NCI-H1105 treated with DMSO at 0.1 percent for 48 hours (cell line): ENCODE measurements at places on chromosomes 13 and 19.

DNA sequence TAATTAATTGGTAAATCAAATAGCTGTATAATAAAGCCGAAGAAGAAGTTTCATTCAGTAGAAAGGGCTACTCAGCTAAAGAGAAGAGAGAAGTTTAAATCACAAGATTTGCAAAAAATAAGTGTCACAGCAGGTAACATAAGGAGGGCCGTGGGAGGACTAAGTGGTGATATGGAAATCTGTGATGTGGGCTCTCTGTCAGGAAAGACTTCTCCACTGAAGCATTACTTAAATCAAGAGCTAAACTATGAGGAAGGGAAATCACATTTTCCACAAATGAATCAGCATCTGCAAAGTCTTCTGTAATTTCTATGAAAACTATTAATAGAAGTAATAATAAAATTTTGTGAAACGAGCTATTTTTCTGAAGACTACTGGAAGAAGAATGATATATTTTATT, 153.8 kb downstream of the PCDH9 start:
- DNase-seq: no peak

GRCh38 chr19:11425719-11426457, 6.8 kb upstream of the RGL3 start:
- no peak for DNase-seq

- DNase-seq: no peak
These were observed 5.9 kb upstream of the GDF15 start for GRCh38 chr19:18379803-18380747.

GRCh38 chr13:103187721-103188156, 121.5 kb upstream of the SLC10A2 start:
- no peak for DNase-seq

- DNase-seq: no peak
These were observed 4.3 kb upstream of the RAP2A start for GRCh38 chr13:97429681-97430081.

DNA sequence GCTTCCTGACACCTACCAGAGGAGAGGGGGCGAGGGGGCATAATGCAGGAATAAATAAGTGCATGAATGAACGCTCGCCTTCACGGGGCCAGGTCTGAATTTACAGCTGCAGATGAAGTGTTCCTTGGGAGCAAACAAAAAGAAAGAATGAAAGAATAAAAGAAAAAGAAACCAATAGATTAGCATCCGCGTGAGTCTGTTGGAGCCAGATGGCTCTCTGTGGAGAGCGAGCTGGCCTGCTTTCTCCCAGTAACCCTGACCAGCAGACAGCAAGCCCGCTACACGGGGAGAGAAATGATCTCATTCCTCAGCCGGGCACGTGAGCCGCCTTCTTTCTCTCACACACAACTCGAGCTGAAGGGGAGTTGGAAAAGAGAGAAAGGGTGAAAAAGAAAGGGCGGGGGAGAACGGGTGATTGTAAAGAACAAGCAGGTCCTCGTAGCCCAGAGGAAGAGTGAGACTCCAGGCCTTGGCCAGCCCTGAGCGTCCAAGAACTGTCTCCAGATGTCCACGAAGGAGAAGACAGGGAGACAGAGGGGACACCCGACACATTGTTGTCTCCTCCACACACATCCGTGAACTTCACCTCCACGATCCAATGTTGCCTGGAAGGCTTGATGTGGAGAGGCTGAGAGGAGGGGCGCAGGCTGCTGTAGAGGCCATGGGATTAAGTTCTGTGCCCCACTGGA, 81.4 kb downstream of the RNASEH2B start:
- DNase-seq: no peak

DNA sequence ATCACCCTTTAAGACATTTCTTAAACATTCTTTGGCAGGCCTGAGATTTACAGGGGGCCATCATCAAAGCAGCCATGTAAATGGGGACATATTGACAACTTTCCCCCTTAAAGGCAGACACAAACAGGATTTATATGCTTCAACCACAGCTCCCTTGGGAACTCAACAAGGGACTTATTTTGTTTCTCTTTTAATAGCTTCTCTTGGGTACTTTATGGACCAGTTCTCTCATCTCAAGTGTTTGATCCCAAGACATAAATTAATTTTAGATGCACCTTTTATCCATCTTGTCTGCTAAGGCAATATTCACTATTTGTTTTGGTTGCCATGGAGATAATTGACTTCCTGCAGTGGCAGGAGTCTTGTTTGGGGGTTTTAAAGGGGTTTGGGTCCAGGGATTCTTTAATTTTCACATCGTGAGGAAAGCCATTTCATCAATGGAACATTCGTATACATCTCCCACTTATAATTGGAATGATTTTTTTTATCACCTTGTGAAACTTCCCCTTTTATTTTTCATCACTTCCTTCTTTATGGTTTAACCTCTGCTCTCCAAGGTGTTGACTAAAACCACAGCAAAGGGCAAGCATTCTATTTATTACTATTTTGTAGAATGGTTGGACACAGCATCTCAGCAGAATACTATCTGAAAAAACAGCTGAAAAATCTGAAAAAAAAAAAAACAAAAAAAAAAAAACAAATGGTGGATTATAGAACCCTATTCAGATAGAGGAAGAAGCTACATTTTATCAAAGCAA, 726.0 kb downstream of the DIAPH3 start:
- peak; percentile 77 for DNase-seq

- no peak for DNase-seq
These were observed 79.8 kb upstream of the TNFSF11 start for GRCh38 chr13:42494157-42494556.

- no peak for DNase-seq
These were observed 56.4 kb downstream of the ZNF676 start for GRCh38 chr19:22140356-22140755.
